ENCODE measurements at places on chromosomes 3 and 15.

DNA sequence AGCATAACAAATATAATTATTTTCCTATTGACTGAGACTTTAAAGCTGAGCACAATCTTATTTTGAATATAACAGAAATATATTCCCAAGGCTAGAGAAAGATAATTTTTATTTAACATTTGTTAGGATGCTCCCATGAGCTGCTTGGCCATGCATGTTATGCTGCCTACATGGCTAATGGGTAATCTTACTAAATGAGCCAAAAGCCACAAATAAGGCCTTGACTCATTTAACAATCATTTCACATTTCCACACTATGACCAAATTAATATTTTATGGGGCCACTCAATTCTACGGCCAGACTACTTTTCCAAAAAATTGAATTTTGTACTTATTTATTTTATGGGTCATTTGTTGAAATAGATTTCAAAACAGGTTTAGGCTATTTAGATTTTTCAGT lies 141.7 kb downstream of the MEIS2 start:
- DNase-seq: no peak

GRCh38 chr3:63977893-63978292 lies 45.4 kb downstream of the PSMD6 start:
- DNase-seq: no peak

DNA sequence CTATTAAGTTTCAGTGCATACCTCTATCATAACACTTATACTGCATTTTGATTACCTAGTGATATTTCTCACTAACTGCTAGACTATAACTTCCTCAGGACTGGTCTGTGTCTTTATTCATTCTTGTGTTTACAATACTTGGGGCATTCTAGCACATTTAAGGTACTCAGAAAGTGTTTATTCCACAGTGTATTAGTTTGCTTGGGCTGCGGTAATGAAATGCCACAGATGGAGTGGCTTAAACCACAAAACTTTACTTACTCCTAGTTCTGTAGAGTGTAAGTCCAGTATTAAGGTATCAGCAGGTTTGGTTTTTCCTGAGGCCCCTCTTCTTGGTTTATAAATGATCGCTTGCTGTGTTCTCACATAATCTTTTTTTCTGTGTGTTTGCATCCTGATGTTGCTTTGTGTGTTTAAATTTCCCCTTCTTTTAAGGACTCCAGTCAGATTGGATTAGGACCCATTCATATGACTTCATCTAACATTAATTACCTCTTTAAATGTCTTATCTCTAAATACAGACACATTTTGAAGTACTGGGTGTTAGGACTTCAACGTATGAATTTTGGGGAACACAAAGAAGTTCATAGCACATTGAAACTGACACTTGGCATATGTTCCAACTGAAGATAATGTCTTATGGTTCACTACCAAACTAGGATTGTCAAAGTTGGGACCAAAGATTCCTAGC lies 23.9 kb downstream of the RNF111 start:
- no peak for DNase-seq

DNA sequence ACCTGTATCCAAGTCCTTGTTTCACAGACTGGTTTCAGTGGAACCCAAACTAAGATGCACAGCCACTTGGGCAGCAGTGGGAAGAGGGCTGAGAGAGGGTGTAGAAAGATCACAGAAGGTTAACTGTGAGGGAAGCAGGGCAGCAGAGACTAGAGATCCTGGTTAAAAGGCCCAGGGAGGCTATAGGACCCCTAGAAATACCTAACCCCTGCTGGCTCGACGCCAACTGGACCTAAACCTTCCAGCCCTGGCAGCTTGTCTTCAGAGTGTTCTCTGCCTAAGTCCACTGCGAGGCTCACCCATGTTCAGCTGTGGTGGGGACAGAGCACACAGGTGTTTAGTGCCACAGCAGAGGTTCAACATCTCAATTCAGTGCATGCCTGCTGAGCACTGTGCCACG lies 96.5 kb downstream of the ZNF621 start:
- no peak for DNase-seq

GRCh38 chr3:102979191-102979590 lies 544.4 kb downstream of the ZPLD1 start:
- no peak for DNase-seq

GRCh38 chr3:127815001-127815400 lies 7.3 kb downstream of the MGLL start:
- DNase-seq: no peak

DNA sequence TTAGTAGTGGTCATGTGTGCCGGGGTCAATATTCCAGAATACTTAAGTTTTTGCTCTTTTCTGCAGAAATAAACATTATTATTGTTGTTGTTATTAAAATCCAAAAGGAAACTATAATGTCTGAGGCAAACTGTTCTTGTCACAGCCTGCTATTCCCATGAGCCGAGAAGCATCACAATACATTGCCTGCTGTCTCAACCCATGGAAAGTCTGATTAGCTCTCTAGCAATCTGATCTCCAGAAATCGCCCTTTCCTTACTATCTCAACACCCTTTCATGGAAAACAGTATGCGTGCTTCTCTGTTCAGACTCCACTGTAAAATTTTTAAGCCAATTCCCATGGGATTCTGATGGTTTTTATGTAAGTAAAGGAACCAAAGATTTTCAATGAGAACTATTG lies 811.0 kb downstream of the TUSC7 start:
- DNase-seq: no peak

- no peak for DNase-seq
Observed at GRCh38 chr15:94736236-94736635, 504.9 kb downstream of the MCTP2 start.

DNA sequence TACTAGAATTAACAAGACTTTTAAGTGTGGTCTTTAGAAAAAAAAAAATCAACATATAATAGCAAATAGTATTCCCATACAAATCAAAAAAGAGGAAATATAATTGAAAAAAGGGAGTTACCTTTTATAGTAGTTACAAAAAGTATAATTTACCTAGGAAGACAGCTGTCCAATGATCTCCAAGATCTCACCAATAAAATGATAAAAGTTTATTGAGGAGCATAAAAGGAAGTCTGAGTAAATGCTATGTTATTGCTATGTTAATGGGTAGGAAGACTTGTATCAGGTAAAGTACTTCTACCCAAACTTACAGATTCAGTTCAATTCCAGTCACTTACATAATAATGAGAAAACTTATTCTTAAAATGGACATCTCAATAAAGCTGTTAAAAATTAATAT lies 379.0 kb upstream of the TPM1 start:
- no peak for DNase-seq

GRCh38 chr3:11624161-11624560 lies 19.6 kb downstream of the VGLL4 start:
- DNase-seq: no peak

GRCh38 chr15:55267401-55268175 lies 22.0 kb downstream of the RAB27A start:
- no peak for DNase-seq

DNA sequence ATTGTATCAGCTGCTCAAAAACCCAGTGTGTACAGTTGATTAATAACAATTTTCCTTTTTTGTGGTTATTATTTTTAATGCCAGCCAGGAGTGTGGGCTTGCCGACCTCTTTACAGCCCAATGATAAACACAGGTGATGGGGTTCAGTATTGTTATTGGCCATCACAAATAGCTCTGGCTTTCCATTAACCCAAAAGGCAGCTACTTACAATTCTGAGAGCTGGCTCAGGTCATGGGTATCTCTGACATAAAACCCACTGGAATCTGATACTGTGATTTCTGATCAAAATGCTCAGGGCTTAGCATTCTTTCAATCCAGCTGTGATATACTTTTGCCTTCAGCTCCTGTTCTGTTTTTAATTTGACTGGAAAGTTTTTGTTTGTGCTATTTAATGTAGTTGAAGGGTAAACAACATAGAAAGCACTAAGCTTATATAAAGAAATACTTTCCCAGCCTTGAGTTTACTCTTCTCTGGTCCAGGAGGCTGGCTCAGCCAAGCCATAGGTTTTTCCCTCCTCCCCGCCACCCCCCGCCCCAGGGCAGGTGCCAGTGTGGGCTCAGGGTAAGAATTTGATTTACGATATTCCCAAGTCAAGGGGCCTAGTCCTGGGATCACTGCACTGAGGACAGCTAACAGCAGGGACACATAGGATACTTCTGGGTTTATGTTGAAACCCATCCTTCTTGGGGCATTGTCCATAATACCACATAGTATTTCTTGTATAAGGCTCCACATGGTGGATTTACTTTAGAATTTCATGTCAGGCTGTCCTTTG lies 54.0 kb upstream of the MYZAP start:
- no peak for DNase-seq

- DNase-seq: no peak
Observed at GRCh38 chr3:16658004-16658924, 53.0 kb upstream of the DAZL start.

DNA sequence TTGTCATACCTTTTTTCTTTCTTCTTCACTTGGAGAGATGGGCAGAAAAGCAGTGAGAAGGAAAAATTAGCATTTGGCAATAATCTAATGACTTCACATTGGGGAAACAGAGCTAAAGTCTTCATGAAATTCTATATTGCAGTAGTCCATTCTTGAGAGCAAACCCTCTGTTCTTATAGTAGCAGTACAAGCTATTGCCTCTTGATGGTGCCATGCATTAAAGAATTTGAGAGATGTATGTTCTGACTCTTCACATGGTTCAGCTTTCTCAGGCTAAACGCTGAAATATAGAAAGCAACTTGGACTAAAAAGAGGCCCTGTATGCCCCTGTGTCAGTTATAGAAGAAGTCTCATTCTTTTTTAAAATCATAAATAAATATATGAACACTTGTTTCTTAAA lies 36.0 kb downstream of the PHLDB2 start:
- DNase-seq: no peak

GRCh38 chr15:58559904-58560588 lies 128.3 kb downstream of the LIPC start:
- DNase-seq: no peak

DNA sequence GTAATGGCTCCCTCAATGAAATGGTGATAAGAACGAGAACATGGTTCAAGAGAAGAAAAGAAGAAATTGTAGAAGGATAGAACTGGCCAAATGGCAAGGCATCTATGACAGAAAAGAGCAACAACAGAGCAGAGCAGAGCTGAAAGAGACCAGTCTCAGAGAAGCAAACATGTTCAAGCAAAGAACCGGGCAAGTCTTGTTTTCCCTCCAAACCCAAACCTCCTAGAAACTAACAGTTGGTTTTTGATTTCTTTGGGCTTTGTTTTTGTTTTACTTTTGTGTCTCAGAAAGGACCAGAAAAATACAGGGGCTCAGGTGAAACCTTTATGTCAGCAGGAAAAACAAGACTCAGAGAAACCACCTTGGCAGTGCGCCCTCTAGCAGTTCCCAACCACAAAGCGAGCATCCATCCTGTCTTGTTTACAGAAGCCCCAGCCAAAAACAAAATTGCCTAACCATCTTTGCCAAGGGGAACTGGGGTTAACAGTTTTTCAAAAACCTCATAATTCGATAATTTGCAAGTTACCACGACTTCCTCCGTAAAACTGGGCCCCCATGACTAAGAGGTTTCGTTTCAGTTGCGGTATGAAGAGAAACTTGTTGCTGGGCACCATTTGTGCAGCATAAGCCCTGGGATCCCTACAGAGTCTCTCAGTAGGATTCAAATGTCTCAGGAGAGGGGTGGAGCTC lies 159.2 kb upstream of the SLC24A5 start:
- no peak for DNase-seq

GRCh38 chr3:36933540-36934296 lies 11.1 kb downstream of the TRANK1 start:
- DNase-seq: no peak

GRCh38 chr3:7410782-7411181 lies 549.9 kb downstream of the GRM7 start:
- DNase-seq: no peak

DNA sequence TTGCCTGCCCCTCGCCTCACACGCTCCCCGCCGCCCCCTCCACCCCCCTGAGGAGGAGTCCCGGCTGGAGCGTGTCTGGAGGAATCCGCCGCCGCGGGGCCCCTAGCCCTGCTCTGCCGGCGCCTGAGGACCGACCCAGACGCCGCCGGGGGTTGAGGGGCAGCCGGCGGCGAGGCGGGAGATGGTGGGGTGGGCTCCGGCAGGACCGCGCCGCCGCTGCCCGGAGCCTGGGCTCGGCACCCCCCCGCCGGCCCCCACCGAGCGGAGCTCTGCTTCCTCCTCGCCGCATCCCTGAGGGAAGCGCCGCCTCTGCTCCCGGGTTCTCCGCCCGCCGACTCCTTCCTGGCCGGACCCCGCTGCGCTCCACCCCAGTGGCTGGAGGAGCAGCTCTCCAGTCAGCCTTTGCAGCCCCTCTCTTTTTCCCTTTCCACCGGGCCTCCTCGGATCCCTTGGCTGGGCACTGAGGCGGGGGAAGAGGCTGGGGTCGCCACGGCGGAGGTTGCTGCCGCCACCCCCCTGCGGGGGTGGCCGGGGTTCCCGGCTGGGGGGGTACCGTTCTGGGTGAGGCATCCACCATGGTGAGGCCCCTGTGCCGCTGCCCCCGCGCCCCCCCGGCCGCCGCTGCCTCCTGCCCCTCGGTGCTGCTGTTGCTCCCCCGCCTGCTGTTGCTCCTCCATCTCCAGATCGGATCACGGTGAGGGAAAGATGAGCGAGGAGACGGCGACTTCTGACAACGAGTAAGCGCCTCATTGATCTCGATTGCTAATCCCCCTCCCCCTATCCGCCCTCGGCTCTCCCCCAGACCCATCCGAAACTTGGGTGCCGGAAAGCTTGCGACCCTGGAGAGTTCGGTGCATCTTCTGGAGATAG lies at the start of gene SPRED1:
Gene SPRED1 (plus strand): TSS at position 356 of the 870 bp plus-strand sequence. CDS start 350 bp downstream, at position 706.
- DNase-seq: peak; percentile 73

GRCh38 chr3:41247055-41248004 lies 48.0 kb downstream of the CTNNB1 start:
- DNase-seq: no peak

- no peak for DNase-seq
Observed at GRCh38 chr3:88151358-88151757, 1.6 kb downstream of the C3orf38 start.

- DNase-seq: no peak
Observed at GRCh38 chr3:186176373-186176990, 67.6 kb upstream of the ETV5 start.

DNA sequence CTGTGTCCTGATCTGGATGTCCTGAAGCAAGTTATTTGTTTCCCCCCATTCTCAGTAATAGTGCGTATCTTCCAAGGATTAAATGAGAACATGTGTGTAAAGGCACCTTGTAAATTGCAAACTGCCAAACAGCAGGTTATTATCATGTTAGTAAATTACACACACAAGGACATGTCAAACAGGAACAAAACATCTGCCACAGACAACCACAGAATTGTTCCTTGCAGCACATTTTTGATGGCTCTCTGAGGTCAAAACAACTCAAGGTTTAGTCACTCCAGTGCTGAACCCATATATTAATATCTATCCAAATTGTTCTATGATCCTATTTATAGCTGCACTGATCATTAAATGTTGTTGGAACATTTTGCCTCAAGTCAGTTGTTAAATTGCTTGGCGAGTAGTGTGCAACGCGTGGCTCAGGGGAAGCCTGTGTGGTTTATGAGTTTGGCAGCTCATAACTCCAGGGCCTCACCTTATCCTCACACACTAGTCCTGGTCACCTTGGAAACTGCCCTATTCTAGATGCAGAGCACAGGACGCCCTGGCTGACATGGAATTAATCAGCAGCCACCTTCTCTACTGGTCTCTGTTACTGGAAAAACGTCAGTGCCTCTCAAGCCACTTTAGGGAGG lies 46.3 kb upstream of the CDV3 start:
- DNase-seq: no peak

GRCh38 chr3:162892921-162893793 lies 1396.5 kb downstream of the OTOL1 start:
- no peak for DNase-seq

- no peak for DNase-seq
Observed at GRCh38 chr3:115671761-115672455, 48.6 kb downstream of the GAP43 start.

- DNase-seq: no peak
Observed at GRCh38 chr3:148606979-148607378, 90.7 kb upstream of the AGTR1 start.

GRCh38 chr3:4752201-4753072 lies 226.8 kb upstream of the BHLHE40 start:
- no peak for DNase-seq

Data from nephron progenitor cell (in vitro differentiated cells).